ENCODE measurements at places on chromosomes 16 and 17.

DNA sequence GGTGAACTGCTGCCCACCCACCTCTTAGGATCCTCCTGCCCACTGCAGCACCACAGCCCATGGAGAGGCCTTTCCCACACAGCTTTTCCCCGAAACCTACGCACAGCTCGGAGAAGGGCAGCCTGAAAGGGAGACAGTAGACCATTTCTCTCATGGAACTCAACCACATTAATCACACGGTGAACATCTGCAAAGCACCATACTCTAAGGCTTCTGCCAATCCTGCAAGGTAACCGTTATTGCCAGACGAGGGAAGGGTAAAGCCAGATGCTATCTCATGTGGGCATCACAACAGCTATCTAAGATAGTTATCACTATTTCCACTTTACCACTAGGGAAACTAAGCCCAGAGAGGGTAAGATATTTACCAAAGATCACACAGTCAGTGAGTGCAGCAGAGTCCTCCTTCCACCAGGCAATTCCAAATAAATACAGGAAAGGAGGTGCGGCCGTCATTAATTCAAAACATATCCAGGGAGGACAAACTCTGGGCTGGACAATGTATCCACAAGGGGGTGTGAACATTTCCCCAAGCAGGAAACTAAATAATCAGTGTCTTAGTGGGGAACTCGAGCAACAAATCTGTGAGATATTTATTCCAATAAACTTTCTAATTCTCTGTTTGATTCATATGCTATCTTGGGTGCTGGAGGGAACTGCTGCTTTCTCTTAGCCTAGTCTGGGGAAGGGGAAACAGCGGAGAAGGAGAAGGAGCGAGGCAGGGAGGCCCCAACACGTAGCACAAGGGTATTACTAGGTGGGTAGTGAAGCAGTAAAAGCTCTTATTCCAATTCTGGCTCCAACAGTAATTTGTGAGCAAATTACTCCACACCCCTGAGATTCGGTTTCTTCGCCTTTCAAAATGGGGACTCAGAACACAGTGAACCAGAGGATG is 723 bp downstream of the TMEM186 start:
- no peak for DNase-seq

DNA sequence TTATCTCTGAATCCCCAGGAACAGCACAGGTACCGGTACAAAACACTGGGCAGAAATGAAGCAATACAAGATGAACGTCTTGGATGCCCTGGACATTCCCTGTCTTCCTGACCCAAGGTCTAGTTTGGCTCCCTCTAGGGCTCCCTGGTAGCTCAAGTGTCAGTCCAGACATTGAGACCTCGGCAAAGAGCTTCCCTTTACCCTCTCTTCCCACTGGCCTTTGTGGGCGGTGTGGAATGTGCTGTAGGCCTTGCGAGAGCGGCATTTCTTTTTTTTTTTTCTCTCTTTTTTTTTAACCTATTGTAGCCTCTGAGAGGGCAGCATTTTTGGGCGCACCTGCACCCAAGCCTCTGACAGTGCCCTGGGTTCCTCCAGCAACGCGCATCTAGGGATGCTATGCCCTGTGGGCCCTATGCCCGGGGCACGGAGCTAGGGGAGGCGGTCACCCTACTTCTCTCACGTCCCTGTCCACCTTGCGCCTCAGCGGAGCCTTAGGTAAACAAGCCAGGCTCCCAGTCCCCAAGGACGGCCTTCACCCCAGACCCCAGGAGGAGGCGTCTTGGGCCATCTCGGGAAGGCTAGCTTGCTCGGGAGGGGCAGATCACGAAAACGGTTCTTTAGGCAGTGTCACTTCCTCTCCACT is 1.2 kb upstream of the NFATC3 start:
- no peak for DNase-seq

GRCh38 chr16:86027373-86028126 is 128.6 kb downstream of the IRF8 start:
- no peak for DNase-seq

- DNase-seq, result no peak
Measured at GRCh38 chr17:60300949-60301348, 91.0 kb downstream of the USP32 start.
